ENCODE measurements at places on chromosomes 2 and 18. TPM values are rescaled to one million over a fixed set of nuclear protein-coding genes. Genes with fewer than 3 reads are reported as not detected.
A peak's percentile ranks its signal among the peaks of the same experiment; 100 is the strongest.

Gene CCDC141
- polyA plus RNA-seq: 0.22 TPM

Gene GKN2
- polyA plus RNA-seq: not detected

- no peak for DNase-seq
These were observed 156.0 kb downstream of the TANC1 start for GRCh38 chr2:159124441-159124911.

GRCh38 chr2:140654565-140654964 lies 1476.3 kb downstream of the LRP1B start:
- DNase-seq: no peak

Gene KCNF1
- 1.4 TPM for polyA plus RNA-seq

DNA sequence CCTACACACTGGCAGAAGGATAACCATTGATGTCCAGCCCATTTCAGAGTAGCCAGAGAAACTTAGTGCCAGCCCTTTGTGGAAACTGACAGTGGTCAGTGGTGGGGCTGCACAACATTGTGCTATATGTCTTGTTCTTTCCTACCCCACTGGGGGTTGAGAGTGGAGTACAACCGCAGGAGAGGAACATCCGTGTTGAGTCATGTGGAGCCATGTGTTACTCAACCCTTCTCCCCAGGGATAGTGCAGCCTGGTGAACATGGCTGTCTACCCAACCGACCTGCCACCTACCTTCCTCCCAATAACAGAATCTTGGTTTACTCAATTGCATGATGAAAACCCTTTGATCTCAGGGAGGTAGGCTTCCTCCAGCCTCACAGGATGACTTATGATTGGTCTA lies 65.3 kb upstream of the MAPK4 start:
- DNase-seq: no peak

Gene ANKRD23
- 6.9 TPM for polyA plus RNA-seq

Gene SERPINB10
- not detected for polyA plus RNA-seq

- DNase-seq: no peak
These were observed 503.9 kb downstream of the IRS1 start for GRCh38 chr2:226295681-226296080.

- DNase-seq: no peak
These were observed 176.1 kb downstream of the CAPN13 start for GRCh38 chr2:30631051-30631671.

Gene ARHGEF4
- 8.3 TPM for polyA plus RNA-seq

Gene VWC2L
- 0.06 TPM for polyA plus RNA-seq

- peak; percentile 75 for DNase-seq
These were observed at the start of gene HK2 for GRCh38 chr2:74833418-74834233. Gene HK2, plus strand, starts transcription at chr2:74834127. Its CDS starts 454 bp downstream, at chr2:74834581.

DNA sequence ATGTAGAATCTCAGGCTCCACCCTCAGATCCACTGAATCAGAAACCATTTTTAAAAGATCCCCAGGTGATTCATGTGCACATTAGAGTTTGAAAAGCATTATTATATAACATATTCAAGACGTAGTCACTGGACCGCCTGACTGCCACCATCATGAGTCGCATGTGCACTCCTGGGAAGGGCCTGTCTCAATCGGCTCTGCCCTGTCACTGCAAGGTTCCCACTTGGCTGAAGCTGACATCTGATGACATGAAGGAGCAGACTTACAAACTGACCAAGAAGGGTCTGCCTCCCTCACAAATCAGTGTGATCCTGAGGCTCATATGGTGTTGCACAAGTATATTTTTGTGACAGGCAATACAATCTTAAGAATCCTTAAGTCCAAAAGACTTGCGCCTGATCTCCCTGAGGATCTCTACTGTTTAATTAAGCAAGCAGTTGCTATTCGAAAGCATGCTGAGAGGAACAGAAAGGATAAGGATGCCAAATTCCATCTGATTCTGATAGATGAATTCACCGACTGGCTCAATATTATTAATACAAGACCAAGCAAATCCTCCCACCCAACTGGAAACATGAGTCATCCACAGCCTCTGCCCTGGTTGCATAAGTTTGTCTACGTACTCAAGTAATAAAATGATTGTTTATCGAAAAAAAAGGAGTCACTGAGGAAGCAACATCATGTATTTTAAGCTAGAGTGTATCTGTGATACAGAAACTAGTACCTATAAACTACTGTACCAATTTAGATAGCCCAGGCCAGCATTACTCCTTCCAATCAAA lies 26.2 kb downstream of the ATAD2B start:
- DNase-seq: no peak

DNA sequence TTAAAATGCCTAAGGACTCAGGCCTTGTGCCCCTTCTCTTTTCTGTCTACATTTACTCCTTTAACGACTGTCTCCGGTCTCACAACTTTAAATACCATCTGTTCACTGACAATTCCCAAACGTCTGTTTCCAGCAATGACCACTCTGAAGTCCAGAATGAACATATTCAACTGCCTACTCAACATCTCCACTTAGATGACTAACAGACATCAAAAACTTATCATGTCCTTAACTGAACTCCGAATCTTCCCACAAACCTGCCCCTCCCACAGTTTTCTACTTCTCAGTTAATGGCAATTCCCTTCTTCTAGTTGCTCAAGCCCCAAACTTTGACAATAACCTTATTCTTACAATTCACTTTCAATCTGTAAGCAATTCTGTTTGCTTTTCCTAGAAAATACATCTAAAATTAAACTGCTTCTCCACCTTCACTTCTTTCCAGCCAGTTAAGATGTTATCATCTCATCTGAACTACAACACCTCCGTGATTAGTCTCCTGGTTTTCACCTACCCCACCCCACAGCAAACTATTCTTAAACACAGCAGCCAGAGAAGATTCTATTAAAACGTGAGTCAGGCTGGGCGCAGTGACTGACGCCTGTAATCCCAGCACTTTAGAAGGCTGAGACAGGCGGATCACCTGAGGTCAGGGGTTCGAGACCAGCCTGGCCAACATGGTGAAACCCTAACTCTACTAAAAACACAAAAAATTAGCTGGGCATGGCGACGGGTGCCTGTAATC lies 2.8 kb downstream of the C1D start:
- DNase-seq: no peak

- peak; percentile 43 for DNase-seq
These were observed 901.2 kb downstream of the DCC start for GRCh38 chr18:53241161-53241560.

- DNase-seq: no peak
These were observed 188.9 kb downstream of the CMPK2 start for GRCh38 chr2:6676776-6677175.
